D341Med (cell line): ENCODE measurements at places on chromosomes 2 and 18.

DNA sequence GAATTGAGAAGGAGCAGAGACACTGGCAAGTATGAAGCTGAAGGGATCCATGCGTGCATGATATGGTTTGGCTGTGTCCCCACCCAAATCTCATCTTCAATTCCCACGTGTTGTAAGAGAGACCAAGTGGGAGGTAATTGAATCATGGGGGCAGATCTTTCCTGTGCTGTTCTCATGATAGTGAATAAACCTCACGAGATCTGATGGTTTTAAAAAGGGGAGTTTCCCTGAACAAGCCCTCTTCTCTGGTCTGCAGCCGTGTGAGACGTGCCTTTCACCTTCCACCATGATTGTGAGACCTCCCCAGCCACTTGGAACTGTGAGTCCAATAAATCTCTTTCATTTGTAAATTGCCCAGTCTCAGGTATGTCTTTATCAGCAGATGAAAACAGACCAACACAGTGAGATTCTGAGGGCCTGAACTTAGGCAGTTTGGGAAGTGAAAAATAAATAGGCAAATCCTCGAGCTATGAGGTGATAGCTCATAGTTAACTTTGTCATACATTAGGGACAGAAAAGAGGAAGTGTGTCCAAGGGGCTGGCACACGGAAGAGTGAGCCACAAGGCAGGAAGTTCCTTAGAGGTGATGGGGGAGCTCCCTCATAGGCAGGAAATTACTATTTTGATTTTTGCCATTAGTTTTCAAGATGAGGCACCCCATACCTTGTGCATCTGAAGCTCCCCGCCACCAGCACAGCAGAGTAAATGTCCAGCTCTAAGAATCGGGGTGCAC is 658.8 kb upstream of the ID2 start:
- DNase-seq, result no peak

GRCh38 chr2:45343251-45344017 is 267.6 kb downstream of the SRBD1 start:
- no peak for DNase-seq

- DNase-seq, result no peak
Observed at GRCh38 chr2:64932371-64933216, 56.6 kb upstream of the SLC1A4 start.

- no peak for DNase-seq
Observed at GRCh38 chr2:159088906-159089305, 120.5 kb downstream of the TANC1 start.

DNA sequence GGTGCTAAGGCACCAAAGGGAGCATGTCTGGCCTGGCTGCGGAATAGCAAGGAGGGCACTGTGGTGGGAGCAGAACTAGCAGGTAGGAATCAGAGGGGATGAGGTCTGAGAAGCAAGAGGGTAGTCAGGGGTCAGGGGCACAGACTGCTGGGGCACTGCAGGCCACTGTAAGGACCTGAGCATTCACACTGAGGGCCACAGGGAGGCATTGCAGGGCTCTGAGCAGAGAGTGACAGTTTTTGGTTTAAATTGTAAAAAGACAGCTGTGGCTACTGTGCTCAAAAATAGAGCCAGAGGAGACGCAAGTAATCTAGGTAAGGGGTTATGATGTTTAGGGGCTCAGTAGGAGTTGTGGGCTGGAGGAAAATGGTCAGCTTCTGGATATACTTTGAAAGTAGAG is 41.5 kb downstream of the ARHGAP25 start:
- no peak for DNase-seq

GRCh38 chr2:11022591-11023273 is 111.0 kb downstream of the KCNF1 start:
- DNase-seq, result no peak

DNA sequence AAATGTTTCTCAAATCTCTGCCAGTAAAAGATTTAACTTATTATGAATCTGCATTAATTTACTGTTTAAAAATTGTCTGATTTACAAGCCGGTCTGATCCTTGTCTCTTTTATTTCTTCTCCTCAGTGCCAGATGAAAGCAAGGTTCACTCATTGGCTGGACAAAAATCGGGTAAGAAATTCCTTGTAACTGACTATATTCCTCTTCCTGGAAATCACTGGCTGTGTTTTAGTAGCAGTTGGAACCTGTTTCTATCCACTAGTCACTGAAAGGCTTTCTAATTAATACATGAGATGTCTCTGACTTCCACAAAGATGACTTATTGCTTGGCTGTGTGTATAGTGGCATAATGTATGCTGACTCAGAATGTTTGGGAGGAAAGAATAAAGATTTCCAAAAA is 436.6 kb upstream of the NRP2 start:
- no peak for DNase-seq
